ENCODE measurements at places on chromosomes 5 and 9. TPM values are rescaled to one million over a fixed set of nuclear protein-coding genes. Genes with fewer than 3 reads are reported as not detected.

- no peak for DNase-seq
Observed at GRCh38 chr5:33346534-33346933, 94.2 kb upstream of the TARS1 start.

DNA sequence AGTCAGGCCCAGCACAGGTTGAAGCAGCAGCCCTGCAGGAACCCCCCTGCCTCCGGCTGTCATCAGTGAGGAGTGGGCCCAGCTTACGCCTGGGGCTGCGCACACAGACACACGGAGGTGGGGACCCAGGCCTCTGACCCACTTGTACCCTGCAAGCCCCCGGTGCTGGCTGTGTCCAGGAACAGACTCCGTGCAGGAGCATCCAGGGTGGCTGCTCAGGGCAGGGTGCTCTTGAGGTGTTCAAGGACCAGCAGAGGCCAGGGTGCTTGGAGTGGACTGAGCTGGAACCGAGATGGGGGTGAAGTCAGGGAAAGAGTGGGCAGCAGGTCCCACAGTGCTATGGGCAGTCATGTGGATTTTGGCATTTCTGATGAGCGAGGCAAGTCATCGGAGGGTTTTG lies 199.5 kb downstream of the CACNA1B start:
- no peak for DNase-seq

- DNase-seq: no peak
Observed at GRCh38 chr5:81768935-81769452, 18.1 kb upstream of the SSBP2 start.

ADCY2 gene
- total RNA-seq: 31.3 TPM

GRCh38 chr9:94610181-94610606 lies 16.6 kb upstream of the FBP2 start:
- DNase-seq: no peak

FGF18 gene
- 0.94 TPM for total RNA-seq
